ENCODE measurements at places on chromosomes 11 and 22. TPM values are rescaled to one million over a fixed set of nuclear protein-coding genes. Genes with fewer than 3 reads are reported as not detected.
A peak's percentile ranks its signal among the peaks of the same experiment; 100 is the strongest.

The KCNJ5 gene
- total RNA-seq: not detected

- H3K4me1 ChIP-seq: no peaks in the 10 kb centered on the region
- H3K4me3 ChIP-seq: no peak overlapping the region
- H3K27ac ChIP-seq: no peak overlapping the region
- no peak for DNase-seq
- H3K36me3 ChIP-seq: no peaks in the 10 kb centered on the region
Measured at GRCh38 chr11:66912361-66912760, 45.8 kb downstream of the PC start.

DNA sequence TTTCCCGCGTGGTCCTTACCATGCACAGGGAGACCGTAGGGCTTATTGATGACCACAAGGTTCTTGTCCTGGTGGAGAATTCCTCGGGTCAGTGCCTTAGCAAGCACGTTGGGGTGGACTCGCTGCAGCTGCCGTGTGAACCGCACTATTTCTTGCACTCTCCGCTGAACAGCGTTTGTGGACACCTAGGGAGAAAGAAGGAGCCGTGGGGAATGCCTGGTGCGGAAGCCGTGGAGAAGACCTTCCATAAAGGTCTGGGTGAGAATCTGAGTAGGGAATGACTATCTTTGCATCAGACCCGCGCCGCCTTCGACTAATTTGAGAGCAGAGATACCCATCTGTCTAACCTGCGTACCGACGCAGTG lies 597 bp downstream of the RPUSD4 start:
- DNase-seq: no peak
- peak overlapping the region; percentile 81 for H3K27ac ChIP-seq
- peaks cover 41% of the 10 kb centered on the region for H3K36me3 ChIP-seq
- peak overlapping the region; percentile 78 for H3K4me3 ChIP-seq

The PDGFB gene
- 6.1 TPM for total RNA-seq

DNA sequence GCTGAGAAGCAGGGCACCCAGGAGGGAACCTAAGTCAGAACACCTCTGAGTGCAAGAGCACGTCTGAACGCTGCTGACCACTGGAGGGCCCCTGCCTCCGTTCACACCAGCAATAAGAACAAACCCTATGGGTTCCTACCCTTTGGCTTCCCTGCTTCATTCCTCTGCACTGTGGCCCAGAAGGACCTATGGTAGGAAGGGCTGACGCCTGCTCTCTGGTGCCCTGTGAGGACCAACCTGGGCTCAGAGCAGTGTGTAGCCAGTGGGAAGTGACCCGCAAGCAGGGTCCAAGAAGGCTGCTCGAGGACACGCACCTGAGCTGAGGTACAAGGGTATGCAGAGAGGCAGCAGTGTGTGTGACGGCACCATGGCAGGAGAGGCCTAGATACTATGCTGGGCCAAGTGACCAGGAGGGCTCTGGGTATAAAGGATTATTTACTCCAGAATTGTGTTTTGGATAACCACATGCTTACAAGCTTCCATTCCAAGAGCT lies 68.8 kb upstream of the CLTCL1 start:
- no peaks in the 10 kb centered on the region for H3K4me1 ChIP-seq
- peaks cover 49% of the 10 kb centered on the region for H3K36me3 ChIP-seq
- no peak overlapping the region for H3K4me3 ChIP-seq
- no peaks in the 10 kb centered on the region for H3K27me3 ChIP-seq
- no peak overlapping the region for H3K27ac ChIP-seq

The APOBEC3H gene
- total RNA-seq: not detected

DNA sequence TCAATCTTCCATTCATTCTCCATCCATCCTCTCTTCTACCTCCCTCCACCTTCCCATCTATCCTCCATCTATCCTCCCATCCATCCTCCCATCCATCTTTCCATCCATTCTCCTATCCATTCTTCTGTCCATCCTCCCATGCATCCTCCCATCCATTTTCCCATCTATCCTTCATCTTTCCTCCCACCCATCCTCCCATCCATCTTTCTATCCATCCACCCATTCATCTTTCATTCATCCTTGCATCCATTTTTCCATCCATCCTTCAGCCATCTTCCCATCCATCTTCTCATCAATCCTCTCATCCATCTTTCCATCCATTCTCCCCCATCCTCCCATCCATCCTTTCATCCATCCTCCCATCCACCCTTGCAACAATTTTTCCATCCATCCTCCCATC lies 27.5 kb downstream of the IGLL1 start:
- H3K27ac ChIP-seq: no peak overlapping the region
- H3K4me3 ChIP-seq: no peak overlapping the region
- H3K36me3 ChIP-seq: no peaks in the 10 kb centered on the region
- no peaks in the 10 kb centered on the region for H3K27me3 ChIP-seq
- no peak for DNase-seq
- H3K4me1 ChIP-seq: no peaks in the 10 kb centered on the region

DNA sequence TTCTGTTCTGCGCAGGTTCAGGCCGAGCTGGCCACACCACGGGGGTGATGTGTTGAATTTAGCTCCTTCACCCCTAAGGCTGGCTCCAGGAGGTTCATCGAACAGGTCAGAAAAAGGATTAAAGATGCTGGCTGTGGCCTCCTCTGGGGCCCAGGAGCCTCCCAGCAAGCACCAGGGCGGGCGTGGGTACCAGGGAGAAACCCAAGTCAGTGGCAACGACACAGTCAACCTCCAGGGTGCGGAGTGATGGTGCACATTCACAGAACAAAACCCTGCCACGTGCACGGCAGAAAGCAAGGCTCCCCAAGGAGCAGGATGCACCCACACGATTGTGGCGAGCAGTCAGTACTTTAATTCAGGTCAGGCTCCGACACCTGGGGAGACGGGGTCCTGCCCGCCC lies 10.8 kb downstream of the C11orf24 start:
- DNase-seq: no peak
- H3K36me3 ChIP-seq: peaks cover 17% of the 10 kb centered on the region
- no peaks in the 10 kb centered on the region for H3K27me3 ChIP-seq

GRCh38 chr22:24156141-24156912 lies 25.0 kb upstream of the SUSD2 start:
- peaks cover 76% of the 10 kb centered on the region for H3K4me1 ChIP-seq
- peak overlapping the region; percentile 72 for H3K4me3 ChIP-seq
- peak overlapping the region; percentile 87 for H3K27ac ChIP-seq
- no peak for DNase-seq

DNA sequence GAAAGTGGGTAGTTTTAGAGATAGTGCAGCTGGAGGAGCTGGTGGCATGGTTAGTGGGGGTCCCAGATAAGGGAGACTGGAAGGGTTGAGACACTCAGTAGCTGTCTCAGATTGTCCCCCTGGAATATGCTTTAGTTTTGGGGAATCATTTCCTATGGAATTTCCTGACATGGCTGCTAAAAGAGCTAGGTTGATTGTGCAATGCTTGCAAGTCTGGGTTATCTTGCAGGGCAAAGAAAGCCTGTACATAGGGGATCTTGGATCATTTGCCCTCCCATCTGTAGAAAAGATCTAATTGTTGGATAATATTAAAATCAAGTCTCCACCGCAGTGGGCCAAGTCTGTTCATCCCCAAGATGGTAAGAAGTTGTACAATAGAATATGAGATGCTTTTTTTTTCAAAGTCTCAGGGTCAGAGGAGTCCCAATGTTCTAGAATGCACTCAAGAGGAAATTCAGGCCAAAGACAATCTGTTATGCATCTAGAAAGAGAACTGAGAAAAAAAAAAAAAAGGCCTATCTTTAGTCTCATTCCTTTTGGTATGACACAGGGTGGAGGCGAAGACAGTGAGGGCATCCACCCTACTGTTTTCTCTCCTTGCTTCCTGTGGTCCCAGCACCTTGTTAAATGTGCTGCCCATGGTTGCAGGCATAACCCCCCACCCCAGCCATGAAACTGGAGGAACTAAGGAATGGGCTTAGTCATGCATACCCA lies 20.2 kb downstream of the MS4A6E start:
- DNase-seq: no peak
- no peaks in the 10 kb centered on the region for H3K4me1 ChIP-seq
- no peaks in the 10 kb centered on the region for H3K36me3 ChIP-seq
- H3K27me3 ChIP-seq: no peaks in the 10 kb centered on the region
- H3K4me3 ChIP-seq: no peak overlapping the region
- no peak overlapping the region for H3K27ac ChIP-seq

DNA sequence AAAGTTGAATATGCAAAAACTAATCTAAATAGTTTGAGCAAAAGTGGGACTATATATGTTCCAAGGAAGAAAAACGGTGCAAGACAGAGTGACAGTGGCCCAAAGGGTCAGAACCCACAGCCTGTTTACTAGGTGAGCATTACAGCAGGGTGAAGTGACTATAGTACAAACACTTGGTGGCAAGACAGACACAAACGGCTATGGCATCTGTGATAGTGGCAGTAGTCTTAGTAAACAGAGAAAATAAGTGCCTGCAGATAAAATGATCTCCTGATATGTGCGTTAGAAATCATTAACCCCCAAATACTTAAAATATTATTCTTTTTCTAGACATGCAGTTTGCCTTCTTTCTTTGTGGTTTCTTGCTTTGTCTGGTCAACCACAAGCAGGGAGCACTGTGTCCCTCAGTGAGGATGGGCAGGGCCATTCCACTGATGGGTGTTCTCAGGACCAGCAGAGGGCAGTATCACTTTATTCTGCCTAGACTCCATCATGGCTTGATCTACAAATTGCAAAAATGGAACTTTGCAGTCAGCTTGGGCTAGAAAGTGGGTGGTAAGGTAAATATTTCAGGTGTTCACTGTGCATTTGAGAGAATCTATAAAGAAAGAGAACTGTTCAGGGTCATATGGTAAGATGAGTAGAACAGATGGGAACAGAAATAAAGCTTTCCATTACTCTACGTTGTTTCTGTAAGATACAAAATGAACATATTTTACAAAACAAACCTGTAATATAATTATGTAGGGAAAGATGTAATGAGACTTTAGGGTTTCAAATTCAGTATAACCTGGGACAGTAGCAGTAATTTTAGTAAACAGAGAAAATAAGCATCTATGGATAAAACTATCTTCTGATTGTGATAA lies 198.2 kb downstream of the SWAP70 start:
- no peaks in the 10 kb centered on the region for H3K36me3 ChIP-seq
- no peak overlapping the region for H3K4me3 ChIP-seq
- no peak overlapping the region for H3K27ac ChIP-seq
- H3K4me1 ChIP-seq: no peaks in the 10 kb centered on the region
- H3K27me3 ChIP-seq: no peaks in the 10 kb centered on the region

DNA sequence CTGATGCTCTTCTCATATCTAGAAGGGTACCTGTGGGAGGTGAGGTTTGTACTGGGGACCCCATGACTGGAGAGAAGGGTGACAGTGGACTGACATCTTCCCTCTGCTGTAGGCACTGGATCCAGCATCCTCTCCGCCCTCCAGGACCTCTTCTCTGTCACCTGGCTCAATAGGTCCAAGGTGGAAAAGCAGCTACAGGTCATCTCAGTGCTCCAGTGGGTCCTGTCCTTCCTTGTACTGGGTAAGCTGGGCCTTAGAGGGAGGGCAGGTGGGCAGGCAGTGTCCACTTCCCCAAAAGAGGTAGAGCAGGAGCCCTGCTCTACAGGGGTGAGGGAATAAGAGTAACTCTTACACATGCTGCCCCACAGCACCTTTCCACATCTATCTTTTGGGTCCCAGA lies 15.9 kb downstream of the DGAT2 start:
- H3K4me3 ChIP-seq: no peak overlapping the region
- H3K27ac ChIP-seq: no peak overlapping the region

GRCh38 chr22:27220339-27220738 lies 563.0 kb downstream of the MIAT start:
- H3K27me3 ChIP-seq: no peaks in the 10 kb centered on the region
- no peaks in the 10 kb centered on the region for H3K36me3 ChIP-seq
- no peak overlapping the region for H3K4me3 ChIP-seq
- H3K27ac ChIP-seq: no peak overlapping the region
- H3K4me1 ChIP-seq: no peaks in the 10 kb centered on the region
- DNase-seq: no peak

DNA sequence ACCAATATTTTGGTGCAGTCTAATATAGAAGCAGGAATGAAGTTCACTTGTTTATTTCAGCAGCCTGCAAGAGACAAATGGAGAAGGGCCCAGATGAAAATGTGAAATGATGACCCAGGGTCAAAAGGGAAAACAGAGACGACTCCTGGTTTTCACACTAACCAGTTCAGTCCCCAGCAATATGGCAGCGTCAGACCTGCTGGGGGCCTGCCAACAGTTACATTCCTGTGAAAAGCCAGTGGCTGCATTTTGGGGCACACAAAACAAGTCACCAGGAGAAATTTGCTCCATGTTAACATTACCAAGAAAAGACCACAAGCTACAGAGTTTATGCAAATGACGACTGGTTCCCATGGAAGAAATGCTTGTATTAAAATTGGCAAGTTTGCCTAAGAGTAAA lies 80.2 kb downstream of the CCDC34 start:
- no peak overlapping the region for H3K27ac ChIP-seq
- no peaks in the 10 kb centered on the region for H3K4me1 ChIP-seq
- no peak overlapping the region for H3K4me3 ChIP-seq
- H3K36me3 ChIP-seq: no peaks in the 10 kb centered on the region

GRCh38 chr11:115760461-115761320 lies 256.5 kb upstream of the CADM1 start:
- H3K36me3 ChIP-seq: no peaks in the 10 kb centered on the region
- H3K4me3 ChIP-seq: peak overlapping the region; percentile 53
- peaks cover 25% of the 10 kb centered on the region for H3K4me1 ChIP-seq
- DNase-seq: no peak
- H3K27me3 ChIP-seq: no peaks in the 10 kb centered on the region

- no peak for DNase-seq
- H3K4me1 ChIP-seq: peaks cover 58% of the 10 kb centered on the region
- no peak overlapping the region for H3K4me3 ChIP-seq
- no peaks in the 10 kb centered on the region for H3K27me3 ChIP-seq
- no peaks in the 10 kb centered on the region for H3K36me3 ChIP-seq
Measured at GRCh38 chr11:117818041-117818873, 6.3 kb downstream of the FXYD2 start.

DNA sequence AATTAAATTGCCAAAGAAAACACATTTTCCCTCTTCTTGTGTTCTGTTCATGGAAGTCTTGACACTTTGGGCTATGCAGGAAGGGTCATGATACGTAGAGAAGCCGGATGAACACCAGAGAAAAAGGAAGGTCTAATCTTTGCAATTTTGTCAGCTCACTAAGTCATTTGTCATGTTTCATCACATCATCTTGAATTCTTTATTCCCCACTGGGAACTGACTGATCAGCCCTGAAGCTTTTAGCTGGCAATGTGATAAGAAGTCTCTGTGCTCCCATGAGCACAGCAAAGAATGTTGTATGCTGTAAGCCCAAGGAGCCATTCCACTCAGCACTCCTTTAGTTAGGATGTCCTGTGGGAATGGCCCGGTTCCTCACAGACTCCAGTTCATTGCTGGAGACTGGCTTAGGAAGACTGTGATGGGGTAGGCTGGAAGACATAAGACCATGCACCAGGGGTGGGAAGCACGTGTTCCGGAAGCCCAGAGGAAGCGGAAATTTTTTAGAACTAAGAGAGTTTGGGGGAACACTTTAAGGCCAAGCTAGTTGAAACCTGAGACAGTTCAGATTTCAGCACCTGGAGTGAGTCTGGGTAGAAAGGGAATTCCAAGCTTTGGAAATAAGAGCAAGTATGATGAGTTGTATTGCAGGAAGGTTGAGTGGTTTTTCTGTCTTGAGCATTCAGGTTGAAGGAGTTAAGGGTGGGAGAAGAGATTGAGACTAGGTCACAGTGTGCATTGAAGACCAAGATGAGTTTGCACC lies 306.7 kb upstream of the MTNR1B start:
- H3K27ac ChIP-seq: no peak overlapping the region
- H3K4me3 ChIP-seq: no peak overlapping the region
- H3K4me1 ChIP-seq: no peaks in the 10 kb centered on the region
- no peaks in the 10 kb centered on the region for H3K27me3 ChIP-seq
- DNase-seq: no peak
- no peaks in the 10 kb centered on the region for H3K36me3 ChIP-seq

- peak overlapping the region; percentile 62 for H3K4me3 ChIP-seq
- H3K36me3 ChIP-seq: no peaks in the 10 kb centered on the region
Measured at GRCh38 chr11:124075841-124076651, 34.9 kb upstream of the OR10G7 start.

Measured in esophagus squamous epithelium (tissue), 5 donors.